ENCODE measurements at places on chromosomes 12 and 14. TPM values are rescaled to one million over a fixed set of nuclear protein-coding genes. Genes with fewer than 3 reads are reported as not detected.

PTPRB gene
- total RNA-seq: 0.33 TPM

ASIC1 gene
- 13.5 TPM for total RNA-seq

TEX22 gene
- total RNA-seq: 2.9 TPM

CISTR gene
- not detected for total RNA-seq

TUBA1C gene
- 524 TPM for total RNA-seq

RBM23 gene
- total RNA-seq: 47.2 TPM

CBLN3 gene
- total RNA-seq: 1.0 TPM
